ENCODE measurements at places on chromosomes 13 and 19. TPM values are rescaled to one million over a fixed set of nuclear protein-coding genes. Genes with fewer than 3 reads are reported as not detected.

GRCh38 chr19:44811122-44811419 lies 2.2 kb downstream of the BCAM start:
- no peak for DNase-seq

- DNase-seq: peak; percentile 95
Measured at GRCh38 chr19:54209811-54210494, 9.3 kb downstream of the RPS9 start.

- DNase-seq: peak; percentile 89
Measured at GRCh38 chr13:111327730-111328573, 7.5 kb downstream of the TEX29 start.

Gene ZNF527
- 6.0 TPM for total RNA-seq

Gene CEACAM7
- total RNA-seq: not detected
